HepG2 (cell line): ENCODE measurements at places on chromosomes 5 and 9. TPM values are rescaled to one million over a fixed set of nuclear protein-coding genes. Genes with fewer than 3 reads are reported as not detected.

DNA sequence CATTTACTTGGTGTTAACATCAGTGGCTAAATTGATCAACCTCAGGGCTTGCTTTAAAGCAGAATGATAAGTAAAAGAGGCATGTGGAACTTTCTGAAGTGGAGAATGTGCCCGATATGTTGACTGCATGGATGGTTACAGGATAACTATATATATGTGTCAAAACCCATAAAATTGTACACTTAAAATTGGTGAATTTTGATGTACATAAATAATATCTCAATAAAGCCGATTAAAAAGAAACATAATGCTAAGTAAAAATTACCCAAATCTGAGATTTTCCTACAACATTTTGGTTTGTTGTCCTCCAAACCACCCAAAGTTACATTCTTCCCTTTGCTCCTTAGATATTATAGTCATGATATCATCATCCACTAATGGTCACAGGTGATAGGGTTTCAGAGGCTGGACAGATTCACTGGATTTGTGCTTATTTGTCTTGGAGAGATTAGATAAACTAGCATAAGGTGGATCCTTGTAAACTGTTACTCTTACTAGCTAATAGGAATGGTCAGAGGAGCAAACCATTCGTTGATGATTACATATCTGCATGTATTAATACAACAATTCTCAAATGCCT lies 119.7 kb upstream of the RPS23 start:
- DNase-seq: no peak

SVEP1 gene
- not detected in 2 replicates for polyA plus RNA-seq

DNA sequence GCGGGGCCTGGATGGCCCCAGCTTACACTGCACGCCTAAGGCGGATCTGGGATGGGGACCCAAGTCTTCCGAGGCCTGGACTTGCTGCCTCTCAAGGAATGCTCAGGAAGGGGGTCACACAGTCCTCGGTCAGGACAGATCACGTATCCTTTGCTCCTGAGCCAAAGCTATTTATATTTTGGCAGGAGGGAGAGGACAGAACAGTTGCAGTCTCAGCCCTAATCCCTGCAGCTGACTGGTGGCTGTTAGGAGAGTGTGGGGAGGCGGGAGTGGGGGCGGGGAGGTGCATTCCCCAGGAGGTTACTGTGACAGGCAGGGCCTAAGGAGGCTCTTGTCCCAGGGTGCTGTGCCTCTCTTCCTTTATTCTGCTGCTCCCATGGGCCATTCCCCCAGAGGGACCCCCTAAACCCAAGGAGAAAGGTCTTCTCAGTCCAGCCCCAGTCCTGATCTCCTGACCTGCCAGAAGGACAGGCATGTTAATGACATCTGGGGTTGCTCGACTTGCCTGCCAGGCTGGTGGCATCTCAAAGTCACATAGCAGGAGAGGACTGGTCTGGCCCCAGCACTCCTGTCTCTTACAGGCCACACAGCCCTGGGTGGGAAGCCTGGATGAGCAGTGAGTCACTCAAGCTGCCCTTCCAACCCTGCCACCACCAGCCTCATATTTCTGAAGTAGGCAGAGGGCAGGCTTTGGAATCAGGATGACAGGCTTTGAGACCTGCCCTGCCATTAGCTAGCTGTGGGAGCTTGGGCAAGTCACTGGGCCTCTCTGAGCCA lies 51.9 kb downstream of the COL27A1 start:
- DNase-seq: no peak

DNA sequence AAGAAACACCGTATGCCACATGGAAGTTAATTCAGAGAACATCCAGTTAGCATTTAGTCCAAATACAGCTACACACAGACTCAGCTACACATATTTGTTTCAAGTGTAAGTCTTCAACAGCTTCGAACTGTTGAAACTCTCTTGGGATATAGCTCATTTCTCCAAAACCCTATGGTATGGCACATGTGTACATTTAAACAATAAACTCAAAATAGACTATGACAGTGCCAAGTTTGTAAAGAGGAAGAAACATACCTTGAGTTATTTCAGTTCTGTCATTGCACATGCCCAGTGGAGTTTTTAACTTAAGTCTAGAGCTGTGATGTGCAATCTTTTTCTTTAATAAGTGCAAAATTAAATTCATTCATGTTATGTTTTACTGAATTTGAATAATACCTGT lies 155.1 kb upstream of the RAI14 start:
- no peak for DNase-seq

GRCh38 chr5:172438319-172438668 lies 16.0 kb downstream of the SH3PXD2B start:
- DNase-seq: peak; percentile 40

GRCh38 chr5:45796959-45797553 lies 100.9 kb upstream of the HCN1 start:
- DNase-seq: no peak

DNA sequence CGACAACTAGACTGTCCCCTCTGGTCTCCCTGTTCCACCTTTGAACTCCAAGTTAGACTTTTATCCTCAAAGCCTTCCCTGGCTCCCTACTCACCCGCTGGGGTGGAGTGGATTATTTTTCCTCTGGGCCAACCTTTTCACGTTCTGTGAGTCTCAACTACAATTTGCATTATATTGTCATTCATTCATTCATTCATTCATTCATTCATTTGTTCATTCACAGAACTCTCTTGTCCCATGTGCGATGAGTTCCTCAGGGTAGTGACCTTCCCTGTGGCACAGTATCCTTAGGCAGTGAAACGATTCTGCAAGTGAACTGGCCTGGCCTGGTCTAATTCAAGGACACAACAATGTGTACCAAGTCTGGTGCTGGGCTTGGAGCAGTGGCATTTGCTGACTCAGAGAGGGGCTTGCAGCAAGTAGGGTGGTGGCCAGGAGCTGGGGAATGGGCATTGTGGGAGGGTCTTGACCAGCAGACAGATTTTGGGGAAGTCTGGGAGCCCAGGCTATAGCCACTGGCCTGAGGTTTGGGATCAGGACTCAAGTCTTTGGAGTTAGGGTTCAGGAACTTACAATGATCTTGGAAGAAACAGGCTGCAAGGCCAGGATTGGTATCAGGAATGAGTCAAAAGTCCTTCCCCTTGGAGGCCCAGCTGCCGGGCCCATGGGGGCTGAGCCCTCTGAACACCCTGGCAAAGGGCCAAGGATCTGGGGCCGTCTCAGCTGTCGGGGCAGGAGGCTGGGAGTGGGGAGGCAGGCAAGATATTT lies 37.2 kb upstream of the COL15A1 start:
- no peak for DNase-seq

DNA sequence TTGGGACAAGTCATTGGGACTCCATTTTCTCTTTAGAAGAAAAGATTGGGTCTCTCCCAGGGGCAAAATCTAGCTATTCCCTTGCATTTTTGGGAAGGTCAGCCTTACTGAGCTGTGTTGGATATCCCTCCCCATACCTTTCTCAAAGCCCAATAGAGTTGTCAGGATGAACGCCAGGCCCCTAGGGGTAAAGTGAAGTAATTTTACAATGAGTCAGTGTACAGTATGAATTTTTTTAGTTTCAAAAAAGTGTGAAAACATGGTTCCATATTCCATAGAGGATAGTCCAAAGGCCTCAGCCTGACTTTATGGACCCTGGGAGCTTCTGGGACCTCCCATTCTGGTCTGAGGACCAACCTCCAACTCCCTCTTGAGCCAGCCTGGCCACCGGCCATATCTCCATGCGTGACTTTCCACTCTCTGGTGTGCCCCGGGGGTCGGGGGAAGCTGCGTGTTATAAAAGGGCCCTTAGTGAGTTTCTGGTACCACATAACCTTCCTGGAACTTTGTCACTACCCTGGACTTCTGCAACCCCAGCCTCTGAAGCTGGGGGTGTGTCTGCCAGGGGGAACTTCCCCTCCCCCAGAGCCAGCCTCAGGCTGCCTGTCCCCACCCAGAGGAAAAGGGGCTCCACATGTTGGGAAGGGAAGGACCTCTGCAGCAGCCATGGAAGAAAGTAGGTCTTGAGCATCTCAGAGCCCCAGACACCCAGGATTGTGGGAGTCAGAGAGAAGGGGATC lies 52.4 kb upstream of the SYNPO start:
- no peak for DNase-seq

DNA sequence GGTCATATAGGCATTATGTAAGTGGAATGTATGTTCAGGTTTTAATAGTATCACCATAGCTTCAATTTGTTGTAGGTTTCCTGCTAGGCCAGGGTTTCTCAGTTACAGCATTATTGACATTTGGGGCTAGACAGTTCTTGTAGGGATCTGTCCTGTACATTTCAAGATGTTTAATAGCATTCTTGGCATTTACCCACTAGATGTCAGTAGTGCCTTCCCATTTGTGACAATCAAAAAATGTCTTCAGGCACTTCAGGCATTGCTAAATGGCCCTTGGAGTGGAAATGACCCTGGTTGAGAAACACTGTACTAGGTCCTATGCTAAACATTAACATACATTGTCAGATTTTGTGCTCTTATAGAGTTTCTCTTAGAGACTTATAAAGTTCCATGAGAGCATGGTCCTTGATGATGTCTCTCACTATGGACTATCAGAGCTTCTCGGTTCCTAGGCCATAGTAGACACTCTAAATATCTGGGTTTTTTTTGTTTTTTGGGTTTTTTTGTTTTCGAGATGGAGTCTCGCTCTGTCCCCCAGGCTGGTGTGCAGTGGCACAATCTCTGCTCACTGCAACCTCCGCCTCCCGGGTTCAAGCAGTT lies 1.4 kb downstream of the KIF20A start:
- peak; percentile 73 for DNase-seq

- DNase-seq: peak; percentile 19
Observed at GRCh38 chr5:168528521-168529373, at the start of gene FBLL1. TSS of gene FBLL1 (plus strand) at chr5:168529305. CDS start at chr5:168529505, 200 bp downstream.

- no peak for DNase-seq
Observed at GRCh38 chr5:131525805-131526204, 109.2 kb downstream of the RAPGEF6 start.

ADCY2 gene
- not detected in 2 replicates for polyA plus RNA-seq

SMIM33 gene
- 0.03 TPM in 1 of 2 replicates, not detected in the other for polyA plus RNA-seq

ADRB2 gene
- polyA plus RNA-seq: 0.01 TPM in 1 of 2 replicates, not detected in the other

DNA sequence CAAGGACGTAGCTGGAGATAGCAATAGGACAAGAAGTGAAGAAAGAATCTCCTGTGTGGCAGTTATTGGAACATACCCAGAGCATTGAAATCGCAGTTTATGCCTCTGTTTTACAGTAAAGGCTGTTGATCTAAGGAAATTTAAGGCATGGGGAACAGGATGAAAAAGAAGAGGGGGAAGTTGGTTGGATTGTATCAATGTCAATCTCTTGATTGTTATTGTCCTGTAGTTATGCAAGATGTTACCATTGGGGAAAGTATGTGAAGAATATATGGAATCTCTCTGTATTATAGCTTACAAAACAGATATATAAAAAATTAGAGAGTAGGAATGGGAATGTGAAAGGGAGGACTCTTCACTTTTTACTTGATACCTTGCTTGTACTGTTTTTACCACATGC lies 195.6 kb upstream of the NREP start:
- DNase-seq: no peak

GRCh38 chr5:93150311-93151012 lies 430.6 kb downstream of the NR2F1-AS1 start:
- no peak for DNase-seq

GRXCR2 gene
- not detected in 2 replicates for polyA plus RNA-seq

NEURL1B gene
- polyA plus RNA-seq: 0.13 and 0.14 TPM in 2 replicates

- DNase-seq: no peak
Observed at GRCh38 chr9:15187589-15187988, 119.4 kb downstream of the TTC39B start.

LCN15 gene
- polyA plus RNA-seq: 32.9 and 53.7 TPM in 2 replicates

GRCh38 chr9:17137566-17137965 lies 2.7 kb downstream of the CNTLN start:
- no peak for DNase-seq

PRDM9 gene
- polyA plus RNA-seq: not detected in 2 replicates

- DNase-seq: peak; percentile 4
Observed at GRCh38 chr9:121463026-121463807, 36.4 kb downstream of the GGTA1 start.

FCN2 gene
- polyA plus RNA-seq: not detected in 2 replicates

DNA sequence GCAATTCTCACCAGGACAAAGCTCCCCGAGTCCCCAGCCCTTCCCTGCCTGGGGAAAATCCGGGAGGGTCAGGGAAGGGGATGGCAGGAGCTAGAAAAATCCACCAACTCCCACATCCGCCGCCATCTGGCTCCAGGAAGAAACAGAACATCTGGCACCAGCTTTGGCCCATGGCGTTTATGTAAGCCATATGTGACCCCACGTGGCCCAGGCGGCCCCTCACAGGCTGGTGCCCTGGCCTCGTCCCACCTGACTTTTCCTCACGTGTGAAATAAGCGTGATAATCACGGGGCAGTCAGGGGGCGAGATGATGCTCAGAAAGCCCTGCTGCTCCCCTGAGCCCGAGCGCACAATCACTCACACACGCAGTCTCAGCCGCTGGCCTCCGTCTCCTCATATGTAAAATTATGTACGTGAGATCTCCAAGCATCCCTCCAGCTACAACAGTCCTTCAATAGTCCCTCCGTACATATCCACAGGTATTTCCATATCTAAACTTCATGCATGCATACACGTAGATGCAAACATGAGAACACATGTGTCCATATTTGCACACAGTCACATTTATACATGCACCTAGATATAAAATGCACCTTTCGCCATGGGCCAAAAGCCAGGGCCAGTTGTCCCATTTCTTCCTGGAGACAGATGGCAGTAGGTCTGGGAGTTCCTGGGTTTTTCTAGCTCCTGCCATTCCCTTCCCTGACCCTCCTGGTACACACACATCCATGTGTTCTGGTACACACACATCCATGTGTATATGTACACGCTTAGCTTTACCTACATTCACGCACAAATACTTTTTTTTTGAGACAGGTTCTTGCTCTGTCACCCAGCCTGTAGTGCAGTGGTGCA lies 28.9 kb downstream of the PLPP7 start:
- no peak for DNase-seq

DNA sequence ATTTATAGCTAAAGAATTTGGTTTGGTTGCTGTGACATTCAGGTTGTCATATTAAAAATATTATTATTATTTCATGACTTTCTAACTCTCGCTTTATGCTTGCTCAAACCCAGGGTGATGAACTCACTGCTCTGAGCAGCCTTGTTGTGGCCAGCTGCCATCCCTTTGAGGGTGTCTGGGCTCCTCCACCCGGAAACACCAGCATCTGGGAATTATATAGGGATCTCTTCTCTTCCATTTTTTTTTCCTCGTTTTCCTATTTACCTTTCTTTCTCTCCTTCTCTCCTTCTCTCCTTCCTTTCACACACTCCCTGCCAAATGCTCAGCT lies 355.8 kb upstream of the SMARCA2 start:
- DNase-seq: no peak

DNA sequence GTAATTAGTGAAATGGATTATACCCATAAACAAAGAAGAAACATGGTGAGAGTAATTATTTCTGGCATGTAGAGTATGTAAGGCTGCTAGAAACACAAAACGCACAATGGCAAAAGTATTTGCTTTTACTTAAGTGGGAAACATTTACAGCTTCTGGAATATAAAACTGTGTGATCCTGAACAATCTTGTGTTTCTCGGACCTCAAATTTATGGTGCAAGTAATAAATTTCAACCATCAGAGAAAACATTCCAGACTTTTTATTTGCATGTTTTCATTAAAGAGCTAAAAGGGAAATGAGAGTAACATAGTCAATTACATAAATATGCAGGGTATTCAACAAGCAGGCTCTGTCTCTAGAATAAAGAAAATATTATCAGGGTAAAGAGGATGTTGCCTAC lies 17.2 kb upstream of the PRR16 start:
- DNase-seq: no peak

GRCh38 chr9:21669701-21670100 lies 132.7 kb upstream of the MTAP start:
- no peak for DNase-seq

- DNase-seq: no peak
Observed at GRCh38 chr5:115501464-115502210, 42.9 kb downstream of the FEM1C start.

GRCh38 chr5:155015239-155015638 lies 1.7 kb downstream of the KIF4B start:
- DNase-seq: no peak

GRCh38 chr5:107502676-107503060 lies 168.1 kb downstream of the EFNA5 start:
- no peak for DNase-seq

CDC20B gene
- polyA plus RNA-seq: not detected in 2 replicates
